ENCODE measurements at places on chromosomes 7 and 10.
A peak's percentile ranks its signal among the peaks of the same experiment; 100 is the strongest.

DNA sequence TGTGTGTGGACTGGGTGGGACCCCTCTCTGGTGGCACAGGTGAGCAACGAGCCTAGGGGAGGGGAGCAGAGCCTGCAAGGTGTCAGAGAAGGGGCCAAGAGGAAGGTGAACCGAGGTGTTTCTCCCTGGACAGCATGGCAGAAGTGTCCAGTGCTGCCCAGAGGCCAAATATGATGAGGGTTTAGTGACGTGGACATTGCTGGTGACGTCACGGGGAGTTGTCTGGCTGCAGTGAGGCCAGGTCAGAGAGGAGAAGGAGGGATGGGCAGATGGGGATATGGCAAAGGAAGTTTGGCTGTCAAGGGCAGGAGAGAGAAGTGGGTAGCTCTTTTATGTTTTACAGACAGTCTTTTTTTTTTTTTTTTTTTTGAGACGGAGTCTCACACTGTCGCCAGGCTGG, 2.6 kb upstream of the ZNF853 start:
- DNase-seq, result no peak
- H3K27ac ChIP-seq, result no peak overlapping the region
- H3K4me3 ChIP-seq, result no peak overlapping the region
- no peaks in the 10 kb centered on the region for H3K27me3 ChIP-seq
- peaks cover 7% of the 10 kb centered on the region for H3K4me1 ChIP-seq
- H3K36me3 ChIP-seq, result no peaks in the 10 kb centered on the region

GRCh38 chr10:72261784-72262404, 11.8 kb upstream of the DDIT4 start:
- H3K27me3 ChIP-seq, result no peaks in the 10 kb centered on the region
- no peak overlapping the region for H3K4me3 ChIP-seq
- DNase-seq, result no peak
- no peak overlapping the region for H3K27ac ChIP-seq
- peaks cover 60% of the 10 kb centered on the region for H3K4me1 ChIP-seq

DNA sequence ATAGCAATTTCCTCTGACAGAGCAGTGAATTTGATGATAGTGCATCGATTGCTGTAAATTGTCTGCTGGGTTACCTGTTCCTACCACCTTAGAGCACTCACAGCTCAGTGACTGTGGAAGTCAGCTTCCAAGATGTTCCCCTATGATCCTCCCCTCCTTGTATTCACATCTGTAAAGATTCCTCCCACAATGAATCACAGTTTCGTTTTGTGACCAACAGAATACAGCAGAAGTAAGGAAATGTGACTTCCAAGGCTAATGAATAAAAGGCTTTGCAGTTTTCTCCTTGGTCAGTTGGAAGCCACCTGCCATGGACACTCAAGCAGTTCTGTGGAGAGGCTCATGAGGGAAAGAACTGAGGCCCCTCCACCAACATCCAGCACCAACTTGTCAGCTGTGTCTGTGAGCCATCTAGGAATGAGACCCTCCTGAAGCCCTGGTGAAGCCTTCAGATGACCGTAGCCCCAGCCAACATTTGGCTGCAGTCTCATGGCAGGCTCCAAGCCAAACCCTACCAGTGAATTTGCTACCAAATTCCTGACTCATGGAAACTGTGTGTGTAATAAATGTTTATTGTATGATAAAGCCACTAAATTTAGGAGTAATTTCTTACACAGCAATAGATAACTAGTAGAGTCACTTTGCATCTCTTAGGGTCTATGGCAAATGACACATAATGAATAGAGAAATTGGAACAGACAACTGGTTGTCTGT, 309.5 kb upstream of the NPVF start:
- no peaks in the 10 kb centered on the region for H3K27me3 ChIP-seq
- DNase-seq, result no peak
- H3K27ac ChIP-seq, result no peak overlapping the region
- H3K4me3 ChIP-seq, result no peak overlapping the region

DNA sequence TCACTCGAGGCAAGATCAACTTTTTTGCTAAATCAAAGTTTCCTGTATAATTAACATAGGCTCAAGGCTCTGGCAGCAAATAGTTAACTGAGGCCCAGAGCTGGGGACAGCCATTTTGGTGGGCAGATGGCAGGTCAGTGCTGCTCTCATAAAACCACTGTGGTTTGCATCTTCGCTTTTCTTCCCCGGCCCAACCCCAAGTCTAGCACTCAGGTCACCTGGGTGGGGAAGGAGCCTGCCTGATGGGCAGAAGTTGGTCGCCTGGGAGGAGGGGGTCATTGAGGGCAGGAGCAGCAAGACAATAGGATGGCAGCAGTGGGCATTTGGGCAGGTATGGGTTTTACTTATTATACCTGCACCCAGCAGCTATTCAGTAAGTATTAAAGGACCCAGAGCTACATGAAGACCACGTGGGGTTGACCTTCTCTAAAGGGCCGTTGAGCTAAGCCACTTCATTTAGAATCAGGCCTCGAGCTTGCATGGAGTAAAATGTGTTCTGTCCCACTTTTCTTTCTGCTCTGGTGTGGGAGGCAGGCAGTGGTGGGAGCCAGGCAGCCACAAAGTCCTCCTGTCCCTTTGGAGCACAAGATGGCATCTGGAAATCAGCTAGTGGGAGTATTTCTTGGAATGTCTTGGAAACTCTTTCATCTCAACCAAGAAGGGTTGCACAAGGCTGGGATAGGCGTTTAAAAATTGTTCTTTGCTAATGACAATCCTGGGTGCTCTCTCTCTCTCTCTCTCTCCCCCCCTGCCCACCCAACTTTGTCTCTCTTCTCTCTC, 133.4 kb downstream of the SPAG6 start:
- no peak overlapping the region for H3K4me3 ChIP-seq
- H3K27ac ChIP-seq, result no peak overlapping the region
- H3K36me3 ChIP-seq, result no peaks in the 10 kb centered on the region
- no peaks in the 10 kb centered on the region for H3K27me3 ChIP-seq
- peaks cover 16% of the 10 kb centered on the region for H3K4me1 ChIP-seq

DNA sequence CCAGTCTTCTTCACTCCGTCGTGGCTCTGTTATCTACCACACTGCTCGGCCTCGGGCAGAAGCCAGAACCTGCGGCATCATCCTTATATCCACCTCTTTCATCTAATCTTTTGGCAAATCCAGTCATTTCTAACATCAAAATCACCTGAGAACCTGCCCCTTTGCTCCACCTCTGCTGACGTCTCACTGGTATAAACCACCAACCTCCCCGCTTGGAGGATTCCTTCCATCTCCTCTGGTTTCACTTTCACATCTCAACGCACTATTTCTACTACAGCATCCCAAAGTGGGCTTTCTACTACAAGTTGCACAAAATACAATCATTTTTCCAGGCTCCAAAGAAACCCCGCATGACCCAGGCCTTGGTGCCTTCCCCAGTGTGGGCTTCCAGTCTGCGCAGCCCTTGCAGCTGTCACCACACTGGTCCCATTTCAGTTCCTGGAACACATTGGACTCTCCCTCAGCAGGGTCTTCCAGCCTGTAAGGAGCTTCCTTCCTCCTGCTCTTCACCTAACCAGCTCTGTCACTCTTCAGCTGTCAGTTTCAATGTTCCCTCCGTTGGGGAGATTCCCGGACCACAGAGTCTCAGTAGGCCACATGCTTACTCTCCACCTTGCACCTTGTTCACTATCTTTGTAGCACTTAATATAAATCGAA, 85.0 kb downstream of the PRKCQ start:
- H3K36me3 ChIP-seq, result peaks cover 2% of the 10 kb centered on the region
- H3K4me1 ChIP-seq, result no peaks in the 10 kb centered on the region
- no peak for DNase-seq
- H3K4me3 ChIP-seq, result no peak overlapping the region
- H3K27ac ChIP-seq, result no peak overlapping the region

DNA sequence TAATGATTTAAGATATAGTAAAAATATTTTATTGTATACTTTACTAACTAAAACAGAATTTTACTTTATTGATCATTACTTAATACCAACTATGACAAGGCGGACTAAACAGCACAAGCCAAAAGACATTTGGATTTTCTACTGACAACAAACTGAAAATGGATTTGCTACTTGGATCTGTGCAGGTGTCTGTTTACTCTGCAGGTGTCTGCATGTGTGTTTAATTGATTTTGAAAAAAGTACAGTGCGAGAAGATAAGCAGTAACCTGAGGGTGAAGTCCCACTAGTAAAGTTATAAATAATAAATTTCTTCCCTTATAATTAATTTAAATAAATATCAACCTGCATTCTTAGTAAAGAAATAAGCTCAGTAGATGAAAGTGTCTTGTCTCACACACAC, 696.8 kb upstream of the MBL2 start:
- DNase-seq, result no peak
- H3K4me3 ChIP-seq, result no peak overlapping the region
- no peaks in the 10 kb centered on the region for H3K36me3 ChIP-seq
- no peaks in the 10 kb centered on the region for H3K27me3 ChIP-seq

- no peak overlapping the region for H3K27ac ChIP-seq
- no peaks in the 10 kb centered on the region for H3K27me3 ChIP-seq
- no peak overlapping the region for H3K4me3 ChIP-seq
- peaks cover 13% of the 10 kb centered on the region for H3K4me1 ChIP-seq
- no peak for DNase-seq
- no peaks in the 10 kb centered on the region for H3K36me3 ChIP-seq
Observed at GRCh38 chr10:98456043-98456570, 9.4 kb upstream of the HPS1 start.

- H3K36me3 ChIP-seq, result no peaks in the 10 kb centered on the region
- peak; percentile 80 for DNase-seq
- peak overlapping the region; percentile 5 for H3K4me3 ChIP-seq
- peak overlapping the region; percentile 79 for H3K27ac ChIP-seq
- peaks cover 29% of the 10 kb centered on the region for H3K4me1 ChIP-seq
Observed at GRCh38 chr10:61896854-61897661, 4.4 kb upstream of the ARID5B start.

GRCh38 chr10:82801289-82801688, 926.3 kb downstream of the NRG3 start:
- H3K36me3 ChIP-seq, result no peaks in the 10 kb centered on the region
- H3K4me3 ChIP-seq, result no peak overlapping the region
- no peaks in the 10 kb centered on the region for H3K4me1 ChIP-seq
- no peak overlapping the region for H3K27ac ChIP-seq

DNA sequence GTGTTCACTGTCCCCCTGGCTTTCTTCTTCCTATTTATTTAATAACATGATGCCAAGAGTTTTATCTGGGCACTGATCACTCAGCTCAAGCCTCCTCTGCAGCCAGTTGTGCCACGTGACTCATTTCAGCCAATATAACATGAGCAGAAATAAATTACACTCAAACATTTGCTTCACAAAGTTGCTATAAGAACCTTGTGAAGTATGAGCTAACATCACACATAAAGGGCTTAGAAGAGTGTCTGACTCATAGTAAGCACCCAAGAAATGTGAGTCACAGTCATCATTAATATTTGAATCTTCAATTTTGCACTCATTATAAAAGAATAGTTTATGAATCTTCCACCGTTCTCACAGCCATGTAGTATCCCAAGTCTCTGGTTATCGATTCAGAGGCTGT, 414.6 kb upstream of the NPVF start:
- H3K4me3 ChIP-seq, result no peak overlapping the region
- H3K27ac ChIP-seq, result no peak overlapping the region
- DNase-seq, result no peak
- no peaks in the 10 kb centered on the region for H3K4me1 ChIP-seq

Data from body of pancreas (tissue), 4 donors.